Activated CD4-positive, CD25-positive, alpha-beta regulatory T cell treated with anti-CD3 and anti-CD28 coated beads, Interleukin-2, amount 50 U/mL, for 24 hours (primary cell): ENCODE measurements at places on chromosomes 12 and 14.

- ATAC-seq = no peak
These were observed 23.4 kb upstream of the BMP4 start for GRCh38 chr14:53979747-53980642.

GRCh38 chr12:115623275-115623674, 654.2 kb downstream of the MED13L start:
- no peak for ATAC-seq

DNA sequence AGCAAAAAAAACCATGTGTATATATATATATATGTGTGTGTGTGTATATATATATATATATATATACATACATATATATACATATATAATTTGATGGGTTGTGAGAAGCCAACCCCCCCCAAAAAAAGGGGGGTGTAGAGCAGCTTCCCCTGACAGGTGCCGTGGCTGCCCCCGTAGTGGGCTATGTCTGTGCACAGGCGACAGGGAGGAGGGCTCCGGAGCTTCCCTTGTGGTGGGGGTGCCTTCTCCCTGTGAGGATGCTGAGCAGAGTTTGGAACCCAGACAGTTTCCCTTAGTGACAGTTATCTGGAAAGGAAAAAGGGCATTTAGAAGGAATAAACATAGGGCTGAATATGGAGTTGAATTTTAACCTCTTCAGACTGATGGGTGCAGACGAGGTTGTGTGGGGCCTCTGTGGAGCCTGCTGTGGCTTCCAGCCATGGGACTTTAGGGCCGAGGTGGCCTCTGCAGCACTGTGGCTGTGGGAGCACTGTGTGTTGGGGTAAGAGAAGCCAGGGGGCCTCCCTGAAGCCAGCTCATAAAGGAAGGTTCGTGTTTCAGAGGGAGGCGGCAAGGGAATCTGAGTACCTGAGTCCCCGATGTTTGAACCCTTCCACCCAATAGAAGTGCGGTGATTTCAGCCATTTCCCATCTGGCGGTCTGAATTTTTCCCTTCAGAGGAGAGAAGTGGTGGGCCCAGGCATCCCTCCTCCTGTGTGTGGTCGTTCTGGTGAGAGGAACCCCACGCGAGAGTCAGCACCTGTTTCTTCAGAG, 19.8 kb downstream of the XRCC3 start:
- no peak for ATAC-seq

DNA sequence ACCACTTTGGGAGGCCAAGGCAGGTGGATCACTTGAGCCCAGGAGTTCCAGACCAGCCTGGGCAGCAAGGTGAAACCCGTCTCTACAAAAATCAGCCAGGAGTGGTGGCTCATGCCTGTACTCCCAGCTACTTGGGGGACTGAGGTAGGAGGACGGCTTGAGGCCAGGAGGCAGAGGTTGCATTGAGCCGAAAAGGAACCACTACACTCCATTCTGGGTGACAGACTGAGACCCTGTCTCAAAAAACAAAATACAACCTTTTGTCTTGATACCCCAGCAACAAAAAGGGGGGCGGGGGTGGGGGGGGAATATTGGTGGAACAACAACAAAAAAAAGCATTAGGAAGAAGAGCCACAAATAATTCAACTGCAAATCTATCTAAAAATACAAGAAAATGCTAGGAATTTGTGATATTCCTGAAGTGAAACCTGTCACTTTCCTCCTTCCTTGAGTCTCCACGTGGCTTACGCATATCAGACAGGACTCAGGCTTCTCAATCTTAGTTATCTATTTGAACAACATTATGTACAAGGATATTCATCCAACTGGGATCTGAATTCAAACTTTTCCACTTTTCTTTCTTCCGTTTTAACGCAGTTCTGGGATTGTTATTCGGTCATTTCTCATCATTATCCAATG, 1.3 kb downstream of the R3HDM2 start:
- ATAC-seq = no peak

DNA sequence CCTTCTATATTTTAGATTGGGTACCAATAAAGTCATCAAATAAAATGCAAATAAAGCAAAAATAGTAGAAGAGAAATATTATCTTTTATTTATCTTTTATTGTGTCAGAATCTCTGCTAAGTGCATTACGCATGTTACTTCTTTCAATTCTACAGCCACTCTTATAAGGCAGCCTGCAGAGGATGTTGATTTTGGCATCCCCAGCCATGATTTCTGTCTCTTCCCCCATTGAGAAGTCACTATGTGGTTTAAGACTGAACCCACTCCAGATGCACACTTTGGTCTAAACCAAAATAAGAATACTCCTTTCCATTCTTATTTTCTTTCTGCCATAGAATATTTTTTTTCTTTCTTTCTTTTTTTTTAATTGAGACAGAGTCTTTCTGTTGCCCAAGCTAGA, 56.0 kb upstream of the ACSS3 start:
- ATAC-seq = no peak

GRCh38 chr12:29026419-29026818, 122.7 kb upstream of the FAR2 start:
- ATAC-seq = no peak

- ATAC-seq = no peak
These were observed 33.8 kb upstream of the VWF start for GRCh38 chr12:6158255-6158654.

DNA sequence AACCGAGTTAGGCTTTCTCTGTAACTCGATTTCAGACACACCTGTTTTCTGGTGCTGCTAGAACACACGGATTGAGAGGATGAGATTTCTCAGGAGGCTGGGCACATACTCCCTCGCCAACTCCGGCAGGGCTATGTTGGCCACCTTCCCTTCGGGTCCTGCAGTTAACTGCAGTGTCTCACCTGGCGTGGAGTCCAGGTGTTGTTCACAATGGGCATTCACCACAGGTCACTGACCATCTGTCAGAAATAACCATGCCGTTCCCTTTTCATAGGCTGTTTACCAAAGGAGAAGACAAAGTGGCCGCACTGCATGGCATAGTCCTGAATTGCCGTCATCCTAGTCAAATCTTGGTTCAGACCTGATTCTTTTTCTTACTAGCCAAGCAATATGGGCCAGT, 5.5 kb upstream of the KCNH3 start:
- ATAC-seq = no peak

DNA sequence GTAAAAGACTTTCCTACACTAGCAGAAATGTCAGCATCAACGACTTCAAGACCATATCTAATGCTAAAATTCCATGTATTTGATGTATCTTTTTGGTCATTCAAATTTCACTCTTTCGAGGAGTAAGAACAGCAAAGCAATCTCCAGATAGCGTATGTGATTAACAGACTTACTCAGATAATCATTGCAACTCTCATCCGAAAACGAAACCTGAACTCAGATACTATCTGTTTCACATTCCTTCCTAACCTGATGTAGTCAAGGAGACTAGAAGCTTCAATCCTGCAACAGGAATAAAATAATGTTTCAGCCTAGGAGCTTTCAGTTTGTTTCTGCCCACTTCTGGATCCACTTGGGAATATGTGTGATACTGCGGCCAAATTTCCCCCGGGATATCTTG, 286.3 kb downstream of the NUAK1 start:
- ATAC-seq = no peak

GRCh38 chr12:69168828-69169227, 70.5 kb upstream of the CPSF6 start:
- no peak for ATAC-seq

DNA sequence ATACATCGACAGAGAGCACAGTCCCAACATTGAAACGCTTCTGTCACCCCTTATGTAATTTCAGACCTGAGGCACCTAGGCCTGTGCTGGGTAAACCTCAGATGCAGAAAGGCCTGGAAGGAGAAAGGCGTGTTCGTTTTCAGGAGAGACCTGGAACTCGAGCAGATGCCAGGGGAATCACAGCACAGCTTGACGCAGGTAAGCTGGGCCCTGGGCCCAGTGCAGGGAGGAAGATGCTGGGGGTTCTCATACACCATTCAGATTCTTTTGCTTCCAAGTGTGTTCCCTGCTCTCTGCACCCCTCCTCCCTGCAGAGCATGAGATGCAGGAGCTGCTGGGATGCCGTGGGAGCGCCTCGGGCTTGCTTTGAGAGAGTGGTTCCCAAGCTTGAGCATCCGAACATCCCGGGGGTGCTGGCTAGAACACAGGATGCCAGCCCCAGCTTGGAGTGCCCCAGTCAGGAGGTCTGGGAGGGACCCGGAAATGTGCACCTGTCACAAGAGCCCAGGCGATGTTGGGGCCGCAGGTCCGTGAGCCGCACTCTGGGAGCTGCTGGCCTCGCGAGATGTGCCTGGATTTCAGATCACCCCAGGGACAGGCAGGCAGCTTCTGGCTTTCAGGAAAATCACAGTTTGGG, 35.9 kb downstream of the FZD10 start:
- no peak for ATAC-seq

DNA sequence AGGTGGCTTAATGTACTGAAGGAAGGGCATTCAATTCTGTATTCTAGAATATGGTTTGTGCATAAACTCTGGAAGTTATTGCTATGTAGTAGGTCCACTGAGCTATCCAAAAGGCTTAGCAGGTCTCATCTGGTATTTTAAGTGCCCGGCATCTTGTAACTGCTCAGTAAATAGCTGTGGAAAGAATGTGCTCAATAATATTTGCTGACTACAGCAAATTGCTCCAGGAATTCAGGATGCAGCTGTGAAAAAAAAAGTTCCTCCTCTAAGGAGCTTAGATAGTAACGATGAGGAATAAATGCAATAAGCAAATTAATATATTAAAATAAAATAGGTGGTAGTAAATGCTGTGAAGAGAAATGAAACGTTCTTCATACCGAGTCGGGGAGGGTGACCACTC, 857.1 kb downstream of the AACS start:
- no peak for ATAC-seq

DNA sequence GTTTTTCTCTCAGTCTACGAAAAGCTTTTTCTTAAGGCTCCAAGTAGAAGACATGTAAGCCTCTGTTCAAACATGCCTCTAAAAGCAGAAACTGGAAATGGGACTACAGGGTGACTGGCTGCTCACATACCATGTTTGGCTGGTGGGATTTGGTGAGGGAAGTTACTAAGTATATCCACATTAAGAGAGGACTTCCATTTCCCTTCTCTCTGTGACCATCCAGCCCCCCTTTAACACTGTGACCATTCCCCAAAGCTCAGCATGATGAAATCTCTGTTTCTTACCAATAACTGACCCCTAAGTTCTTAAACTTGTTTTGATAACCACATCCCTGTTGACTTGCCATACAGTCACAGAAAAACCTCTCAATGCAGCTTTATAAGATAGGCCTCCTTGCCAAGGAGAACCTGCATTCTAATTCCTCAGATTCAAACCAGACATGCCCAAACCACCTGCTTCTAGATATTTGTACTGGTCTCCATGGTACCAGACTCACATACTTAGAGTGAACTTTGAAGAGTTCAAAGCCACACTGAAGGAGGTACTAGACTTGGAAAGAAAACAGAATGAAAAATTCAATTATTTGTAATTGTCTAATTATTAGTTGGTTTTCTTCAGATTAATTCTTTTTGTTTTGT, 102.2 kb downstream of the VEZT start:
- ATAC-seq = no peak

DNA sequence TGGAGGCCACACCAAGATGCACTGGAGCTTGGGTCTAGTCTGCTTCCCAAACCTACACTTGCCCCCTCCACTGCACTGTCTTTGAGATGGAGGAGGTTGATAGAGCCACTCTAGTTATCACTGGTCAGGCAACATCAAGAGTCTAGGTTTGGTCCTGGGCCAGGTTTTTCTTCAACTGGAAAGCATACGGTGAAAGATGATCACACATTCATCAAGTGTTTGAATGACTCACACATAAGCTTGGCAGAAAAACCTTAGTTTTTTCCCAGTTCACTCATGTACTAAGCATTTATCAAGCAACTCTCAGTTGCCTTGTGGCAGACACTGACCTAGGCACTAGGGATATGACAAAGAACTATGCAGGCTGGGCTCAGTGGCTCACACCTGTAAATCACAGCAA, 84.5 kb downstream of the PLEKHG3 start:
- ATAC-seq = no peak

DNA sequence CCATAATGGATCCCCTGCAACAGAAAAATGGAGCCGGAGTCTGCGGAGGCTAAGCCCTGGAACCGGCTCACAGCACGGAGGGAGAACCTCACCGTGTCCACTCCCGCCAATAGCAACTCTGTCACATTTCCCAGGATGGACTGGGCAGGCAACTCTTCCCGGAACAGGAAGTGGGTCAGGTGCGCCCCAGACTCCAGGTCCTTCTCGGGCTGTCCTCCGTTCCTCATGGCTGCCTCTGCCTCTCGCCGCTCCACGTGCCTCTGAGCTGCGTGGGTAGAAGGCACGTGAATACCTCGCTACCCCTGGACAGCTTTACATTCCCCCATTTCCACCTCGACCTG, 2.2 kb downstream of the CYP27B1 start:
- peak; percentile 30 for ATAC-seq

DNA sequence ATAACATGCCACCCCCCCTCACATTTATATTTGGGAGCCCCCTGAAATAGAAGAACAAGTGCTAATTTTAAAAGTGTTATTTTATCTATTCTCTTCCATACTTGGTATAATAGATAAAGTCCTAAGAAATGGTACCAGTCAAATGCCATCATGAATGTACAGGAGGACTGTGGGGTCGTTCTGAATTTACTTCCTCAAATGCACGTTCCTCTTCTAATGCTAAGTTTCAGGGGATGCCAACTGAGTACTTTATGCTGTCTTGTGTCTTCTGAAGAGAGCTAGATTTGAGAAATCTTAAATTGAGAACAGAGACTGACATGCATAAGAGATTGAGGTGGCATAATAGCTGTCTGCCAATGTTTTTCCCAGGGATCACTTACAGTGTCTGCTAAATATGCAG, 59.0 kb downstream of the CFAP54 start:
- no peak for ATAC-seq

DNA sequence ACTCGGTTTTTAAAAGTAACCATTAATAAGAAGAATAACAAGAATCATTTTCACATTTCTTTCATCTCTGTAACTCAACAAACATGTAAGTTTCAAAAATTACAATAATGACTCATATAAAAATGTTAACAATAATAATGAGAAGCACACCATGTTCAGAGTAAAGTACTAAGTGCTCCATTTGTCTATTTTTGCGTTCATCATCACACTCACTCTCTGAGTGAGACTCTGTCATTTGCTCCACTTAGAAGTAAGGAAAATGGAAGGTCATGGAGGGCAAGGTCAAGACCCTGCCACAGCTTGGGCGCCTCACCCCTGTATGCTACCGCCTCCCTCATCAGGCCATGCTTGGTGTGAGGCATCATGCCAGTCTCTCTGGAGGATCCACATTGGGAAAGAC, 129.9 kb downstream of the TMEM30B start:
- no peak for ATAC-seq

DNA sequence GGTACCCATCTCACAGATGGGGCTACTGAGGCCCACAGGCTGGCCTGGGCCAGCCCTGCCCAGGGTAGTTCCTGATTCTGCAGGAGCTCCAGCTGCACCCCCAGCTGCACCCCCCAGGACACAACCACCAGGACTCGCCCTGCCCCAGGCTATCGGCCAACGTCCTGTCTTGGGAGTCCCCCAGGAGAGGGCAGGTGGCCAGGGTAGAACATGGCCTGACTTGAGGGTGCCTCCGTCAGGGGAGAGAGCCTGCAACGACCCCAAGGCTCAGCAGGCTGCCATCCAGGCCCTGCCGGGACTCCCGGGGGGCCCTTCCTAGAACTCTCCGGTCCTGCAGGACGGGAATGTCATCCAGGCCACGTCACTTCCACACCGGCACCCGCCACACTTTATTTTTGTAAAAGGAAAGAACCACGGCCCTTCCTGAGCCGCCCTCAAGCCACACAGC, 15.8 kb downstream of the JAG2 start:
- ATAC-seq = no peak
